ENCODE measurements at places on chromosomes 12 and 14.

DNA sequence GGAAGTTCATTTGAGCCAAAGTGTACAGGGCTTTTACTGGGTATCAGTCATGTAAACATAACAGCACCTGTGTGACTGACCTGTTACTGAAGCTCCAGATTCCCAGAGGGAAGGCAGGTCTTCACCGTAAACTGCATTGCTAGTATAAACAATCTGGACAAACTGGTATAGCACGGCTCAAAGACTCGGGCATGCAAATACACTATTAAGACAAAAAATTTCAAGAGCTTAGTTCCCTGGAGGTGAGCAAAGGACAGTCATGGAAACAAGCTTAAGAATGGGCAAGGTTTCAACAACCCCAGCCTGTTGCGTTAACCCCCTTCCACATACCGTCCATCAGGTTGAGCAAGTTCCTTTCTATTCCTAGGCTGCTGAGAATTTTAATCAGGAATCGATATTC lies 9.4 kb downstream of the PARP11 start:
- DNase-seq: no peak

- no peak for DNase-seq
Observed at GRCh38 chr12:16300736-16301135, 23.3 kb upstream of the SLC15A5 start.

DNA sequence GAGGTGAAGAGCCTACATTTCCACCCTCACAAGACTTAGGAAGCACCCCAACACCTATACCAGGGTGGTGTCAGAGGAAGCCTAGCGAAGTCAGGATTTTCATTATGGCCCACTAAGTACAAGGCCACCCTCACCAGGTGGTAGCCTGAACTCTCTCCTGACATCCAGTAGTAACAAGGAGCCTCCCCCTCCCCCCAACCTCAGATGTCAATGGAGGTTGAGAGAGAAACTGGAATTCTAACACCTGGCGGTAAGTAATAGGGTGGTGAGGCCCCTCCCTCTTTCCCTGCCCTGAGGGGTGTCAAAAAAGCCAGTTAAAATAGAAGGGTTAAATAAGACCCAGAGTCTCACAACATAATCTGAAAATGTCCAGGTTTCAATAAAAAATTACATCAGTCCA lies 37.6 kb downstream of the SINHCAF start:
- no peak for DNase-seq

DNA sequence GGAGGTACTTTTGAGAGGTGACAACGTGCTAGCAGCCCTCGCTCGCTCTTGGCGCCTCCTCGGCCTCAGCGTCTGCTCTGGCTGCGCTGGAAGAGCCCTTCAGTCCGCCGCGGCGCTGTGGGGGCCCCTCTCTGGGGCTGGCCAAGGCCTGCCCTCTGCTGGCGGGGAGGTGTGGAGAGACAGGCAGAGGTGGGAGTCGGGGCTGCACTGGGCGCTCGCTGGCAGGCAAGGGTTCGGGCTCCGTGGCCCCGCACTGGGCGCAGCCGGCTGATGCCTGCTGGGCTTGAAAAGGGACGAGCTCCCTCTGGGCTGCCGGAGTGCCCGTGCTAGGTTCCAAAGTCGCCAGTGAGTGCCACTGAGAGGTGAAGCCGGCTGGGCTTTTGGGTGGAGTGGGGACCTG lies 580.0 kb downstream of the DIO2 start:
- DNase-seq: no peak

DNA sequence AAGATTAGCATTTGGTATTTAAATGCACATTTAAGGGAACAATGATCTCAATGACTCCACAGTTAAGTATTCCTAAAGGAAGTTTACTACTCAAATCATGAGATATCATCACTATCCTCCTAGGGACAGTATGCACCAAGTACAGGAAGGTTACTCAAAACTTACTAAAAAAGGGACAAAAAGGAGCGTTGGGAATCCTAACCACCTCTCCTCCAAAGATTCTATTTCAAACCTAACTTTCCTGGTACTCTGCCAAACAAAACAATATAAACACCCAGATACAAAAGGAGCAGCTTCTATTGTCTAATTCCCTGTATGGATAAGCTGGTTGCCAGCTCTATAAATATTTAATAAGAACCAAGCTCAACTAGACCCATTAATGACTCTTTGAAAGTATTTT lies 377.7 kb downstream of the NUAK1 start:
- no peak for DNase-seq

DNA sequence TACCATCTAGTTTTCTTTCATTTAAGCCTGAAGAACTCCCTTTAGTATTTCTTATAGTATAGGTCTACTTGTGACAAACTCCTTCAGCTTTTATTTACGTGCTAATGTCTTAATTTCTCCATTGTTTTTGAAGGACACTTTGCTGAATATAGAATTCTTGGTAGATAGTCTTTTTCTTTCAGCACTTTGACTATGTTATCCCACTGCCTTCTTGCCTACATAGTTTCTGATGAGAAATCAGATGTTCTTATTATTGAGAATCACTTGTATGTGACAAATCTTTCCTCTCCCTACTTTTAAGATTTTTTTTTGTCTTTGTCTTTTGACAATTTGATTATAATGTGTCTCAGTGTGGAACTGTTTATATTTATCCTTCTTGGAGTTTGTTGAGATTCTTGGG lies 5.1 kb upstream of the MIS18BP1 start:
- no peak for DNase-seq

- DNase-seq: no peak
Observed at GRCh38 chr12:265096-265495, 2.5 kb upstream of the SLC6A13 start.

GRCh38 chr12:93245543-93245942 lies 132.2 kb upstream of the NUDT4 start:
- DNase-seq: no peak

DNA sequence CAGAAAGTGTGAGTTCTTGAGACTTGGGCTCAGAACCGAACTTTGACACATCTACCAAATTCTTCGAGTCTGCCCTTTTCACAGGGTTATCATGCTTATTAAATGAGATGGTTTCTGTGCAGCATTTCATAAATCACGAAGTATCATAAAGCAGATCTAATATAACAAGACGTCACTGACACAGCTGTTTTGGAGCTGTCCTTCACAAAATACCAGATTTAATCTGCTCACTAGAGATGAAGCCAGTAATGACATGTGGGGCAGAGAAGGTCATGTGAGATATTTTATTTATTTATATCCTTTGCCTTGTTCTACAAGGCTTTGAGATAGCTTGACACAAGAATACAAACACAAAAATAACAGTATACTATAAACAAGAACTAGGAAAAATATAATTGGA lies 127.0 kb downstream of the RPAP3 start:
- no peak for DNase-seq

DNA sequence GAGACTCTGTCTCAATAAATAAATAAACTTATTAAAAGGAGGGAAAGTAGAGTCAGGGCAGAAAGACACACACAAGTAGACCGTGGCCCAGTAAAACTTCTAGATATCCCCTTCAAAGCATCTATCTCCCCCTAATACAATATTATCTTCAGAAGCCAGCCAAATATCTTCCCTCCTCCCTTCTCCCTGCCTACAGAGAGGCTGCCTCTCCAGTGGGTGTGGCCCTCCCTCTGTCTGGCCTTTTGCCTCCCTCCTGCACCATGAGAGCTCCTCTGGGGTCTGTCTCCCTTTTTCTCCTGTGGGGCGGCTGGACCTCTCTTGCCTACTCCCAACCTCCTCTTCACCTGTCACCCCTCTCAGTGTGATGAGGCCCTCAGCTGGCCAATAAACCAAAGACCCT lies 139.2 kb downstream of the EGLN3 start:
- no peak for DNase-seq

DNA sequence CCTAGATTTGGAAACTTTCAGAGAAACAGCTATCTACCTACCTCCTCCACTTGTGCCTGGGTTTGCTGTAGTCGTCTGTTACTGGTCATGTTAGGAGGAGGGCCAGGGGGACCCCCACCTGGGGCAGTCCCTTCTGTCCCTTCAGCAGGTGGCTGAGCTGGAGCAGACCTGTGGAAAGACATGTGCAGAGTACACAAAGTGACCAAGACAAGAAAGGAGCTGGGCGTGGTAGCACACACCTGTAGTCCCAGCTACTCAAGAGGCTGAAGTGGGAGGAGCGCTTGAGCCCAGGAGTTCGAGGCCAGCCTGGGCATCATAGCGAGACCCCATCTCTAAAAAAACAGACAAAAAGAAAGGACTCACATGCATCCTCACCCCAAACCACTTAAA lies 4.3 kb downstream of the VAMP1 start:
- DNase-seq: no peak

- DNase-seq: no peak
Observed at GRCh38 chr12:128852026-128852698, 1.1 kb upstream of the GLT1D1 start.

DNA sequence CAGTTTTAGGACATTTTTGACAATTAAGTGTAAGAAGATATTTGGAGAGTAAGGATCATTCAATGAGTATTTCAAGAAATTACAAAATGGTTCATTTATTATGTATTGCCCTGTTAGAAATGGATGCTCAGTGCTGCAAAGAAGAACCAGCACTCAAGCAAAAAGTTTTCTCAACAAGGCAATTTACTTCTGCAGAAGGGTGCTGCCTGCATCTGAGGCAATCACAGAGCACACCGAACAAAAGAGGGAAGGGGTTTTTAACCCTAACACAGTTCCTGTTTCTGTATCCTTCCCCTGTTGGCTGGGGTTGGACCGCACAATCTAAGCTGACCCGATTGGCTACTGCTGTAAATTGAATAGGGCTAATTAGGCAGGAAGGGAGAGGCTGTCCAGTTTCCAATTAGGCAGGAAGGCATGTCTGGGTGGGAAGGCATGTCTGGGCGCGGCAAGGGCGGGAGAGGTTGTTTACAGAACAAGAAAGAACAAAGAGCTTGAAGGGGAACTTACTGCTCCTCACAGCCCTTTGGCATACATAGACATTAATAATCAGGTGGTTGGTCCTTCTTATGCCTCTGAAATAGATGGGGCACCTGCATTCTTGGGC lies 41.4 kb downstream of the SPTSSA start:
- DNase-seq: no peak

DNA sequence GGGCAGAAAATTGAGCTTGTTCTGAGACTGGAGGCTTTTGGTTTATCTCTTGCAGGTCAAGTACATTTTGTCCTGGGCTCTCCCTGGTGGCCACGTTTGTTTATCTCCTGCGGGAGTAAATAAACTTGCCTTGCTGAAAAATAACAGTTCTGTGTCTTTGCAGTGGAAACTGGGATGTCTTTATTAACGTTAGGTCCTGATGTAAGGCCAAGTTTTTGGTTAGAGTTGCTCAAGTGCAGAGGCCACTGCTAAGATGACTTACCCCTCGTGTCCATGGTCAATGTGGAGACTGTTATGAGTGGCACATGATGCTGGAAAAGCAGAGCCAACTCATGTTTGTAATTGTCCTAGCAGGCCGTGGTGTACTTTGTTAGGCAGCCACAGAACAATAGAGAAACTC lies 3.8 kb downstream of the PTPN11 start:
- DNase-seq: no peak

- DNase-seq: no peak
Observed at GRCh38 chr12:87427770-87428169, 601.4 kb downstream of the C12orf50 start.

All from stimulated activated CD8-positive, alpha-beta memory T cell treated with anti-CD3 and anti-CD28 coated beads, Interleukin-4, amount 100 ng/mL, for 4 hours (primary cell).